Vagina (tissue), 2 donors: ENCODE measurements at places on chromosomes 4 and X.

DNA sequence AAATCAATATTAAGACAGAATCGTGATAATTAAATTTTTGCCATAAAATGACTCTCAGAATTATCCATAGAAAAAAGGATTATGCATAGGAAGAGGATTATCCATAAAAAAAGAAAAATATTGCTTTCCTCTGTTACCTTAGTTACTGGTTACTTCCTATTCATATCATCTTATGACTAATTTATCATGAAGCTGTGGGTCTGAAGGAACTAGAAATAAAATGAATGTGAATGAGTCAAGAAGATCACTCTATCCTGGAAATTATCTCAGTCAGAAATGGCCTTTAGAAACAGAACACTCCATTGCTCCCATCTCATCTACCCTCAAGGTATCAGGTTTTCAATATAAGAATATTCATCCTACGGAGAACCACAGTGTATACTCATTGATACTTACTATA is 19.4 kb downstream of the RPS6KA6 start:
- no peak for DNase-seq

DNA sequence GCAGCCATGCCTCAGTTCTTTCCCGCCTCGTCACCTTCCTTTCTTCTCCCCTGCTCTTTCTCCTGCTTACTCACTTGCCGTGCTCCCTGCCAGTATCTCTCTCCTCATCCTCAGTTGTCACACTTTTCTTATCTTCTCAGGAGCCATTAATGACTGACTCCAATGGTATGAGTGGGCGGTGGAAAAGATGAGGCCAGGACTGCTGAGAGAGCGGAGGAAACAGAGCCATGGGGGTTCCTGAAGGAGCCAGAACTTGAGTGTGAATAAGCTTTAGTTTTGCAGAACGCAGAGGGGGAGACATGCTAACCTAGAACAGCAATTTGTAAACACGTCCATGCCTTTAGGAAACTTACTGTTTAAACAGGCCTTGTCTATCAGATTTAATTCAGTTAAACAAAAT is 126.5 kb downstream of the CHIC2 start:
- no peak for DNase-seq

- no peak for DNase-seq
Measured at GRCh38 chrX:132209527-132209926, 9.7 kb downstream of the RAP2C start.

- DNase-seq = no peak
Measured at GRCh38 chr4:188986271-188986689, 847.0 kb downstream of the TRIML1 start.

GRCh38 chr4:115234405-115235093 is 121.1 kb upstream of the NDST4 start:
- no peak for DNase-seq

DNA sequence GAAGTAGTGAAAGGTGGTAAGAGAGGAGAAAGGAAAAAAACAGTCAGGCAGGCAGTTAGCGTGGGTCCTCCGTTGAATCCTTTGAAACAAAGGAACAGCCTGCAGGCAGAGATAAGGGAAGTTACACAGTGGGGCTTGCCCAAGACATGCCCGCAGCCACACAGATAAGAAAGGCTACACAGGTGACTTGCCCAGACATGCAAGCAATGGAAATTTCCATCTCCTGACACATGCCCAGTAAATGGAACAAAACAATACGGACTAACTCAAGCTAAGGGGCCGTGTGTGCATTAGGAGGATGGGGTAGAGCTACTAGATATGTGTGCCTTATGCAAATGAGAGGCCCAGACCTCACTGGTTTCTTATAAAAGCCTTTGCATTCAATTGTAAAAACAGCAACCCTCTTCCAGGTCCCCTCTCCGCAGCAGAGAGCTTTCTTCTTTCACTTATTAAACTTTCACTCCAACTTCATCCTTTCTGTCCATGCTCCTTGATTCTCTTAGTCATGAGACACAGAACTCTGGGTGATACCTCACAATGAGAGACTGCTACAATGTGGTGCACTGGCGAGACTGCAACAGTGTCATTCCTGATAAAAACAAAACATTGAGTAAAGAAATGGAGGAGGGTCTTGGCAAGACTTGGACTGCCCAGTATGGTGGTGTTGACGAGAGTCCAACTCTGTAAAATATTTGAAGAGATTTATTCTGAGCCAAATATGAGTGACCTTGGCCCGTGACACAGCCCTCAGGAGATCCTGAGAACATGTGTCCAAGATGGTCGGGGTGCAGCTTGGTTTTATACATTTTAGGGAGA is 997.4 kb upstream of the PRKX start:
- DNase-seq = no peak

DNA sequence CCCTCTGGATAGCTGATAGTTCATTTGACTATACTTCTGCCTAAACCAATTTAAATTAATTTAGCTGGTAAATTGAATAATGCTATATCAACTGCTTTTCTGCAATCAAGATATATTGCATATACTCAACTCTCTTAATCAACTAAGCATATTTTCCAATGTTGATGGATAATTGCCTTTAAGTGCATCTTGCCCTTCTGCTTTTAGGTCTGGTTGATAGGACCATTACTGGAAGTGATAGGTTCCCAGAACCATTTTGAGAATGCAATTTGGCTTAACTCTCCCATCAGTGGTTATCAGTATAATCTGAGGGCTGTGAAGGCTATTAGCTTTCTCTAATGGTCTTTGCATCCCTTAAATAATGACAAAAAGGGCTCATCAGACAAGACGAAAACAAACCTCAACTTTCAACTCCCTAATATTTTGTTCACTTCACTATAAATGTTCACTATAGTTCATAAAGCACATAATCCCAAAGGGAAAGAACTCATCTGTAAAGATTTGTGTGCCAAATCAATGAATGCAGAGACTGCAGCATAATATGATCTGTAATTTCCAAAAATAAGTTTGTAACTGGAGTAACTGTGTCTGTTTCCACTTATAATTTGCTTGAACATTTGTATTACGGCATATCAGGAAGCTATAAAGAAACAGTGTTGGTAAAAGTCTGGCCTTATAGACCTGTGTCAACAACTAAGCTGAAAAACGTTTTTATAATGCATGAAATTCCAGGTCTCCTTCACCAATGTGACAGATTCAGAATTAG is 273.6 kb downstream of the FBXO8 start:
- no peak for DNase-seq

DNA sequence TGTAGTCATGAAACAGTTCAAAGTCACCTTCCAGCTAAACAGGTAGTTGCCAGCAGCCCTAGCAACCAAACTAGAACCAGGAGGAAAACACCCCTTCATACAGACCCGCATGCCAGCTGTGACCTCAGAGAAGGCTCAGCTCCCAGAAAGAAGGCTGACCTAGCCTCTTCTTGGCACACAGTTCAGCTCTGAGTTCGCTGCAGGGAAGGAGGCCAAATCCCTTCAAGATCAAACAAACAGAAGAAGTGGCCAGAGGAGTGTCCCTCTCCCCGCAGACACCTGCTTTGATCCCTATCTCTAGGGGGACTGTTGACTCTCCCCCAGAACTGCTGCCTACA is 56.0 kb downstream of the HADH start:
- DNase-seq = no peak

DNA sequence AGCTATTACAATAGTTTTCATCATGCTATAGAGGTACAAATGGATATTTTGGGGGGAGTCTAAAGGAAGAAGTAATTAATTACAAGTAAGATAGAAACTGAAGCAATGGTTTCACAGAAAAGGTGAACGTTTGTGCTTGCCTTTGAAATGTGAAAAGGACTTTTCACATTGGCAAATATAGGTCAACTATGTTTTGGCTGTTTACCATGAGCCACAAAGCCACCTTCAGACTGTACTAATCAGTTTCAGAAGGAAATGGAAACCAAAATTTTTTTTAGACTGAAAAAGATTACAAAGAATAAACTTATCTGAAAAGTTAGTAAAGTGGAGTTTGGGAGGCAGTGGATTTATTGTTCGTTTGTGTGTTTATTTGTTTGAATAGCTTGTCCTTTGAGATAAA is 32.1 kb downstream of the SYTL5 start:
- DNase-seq = no peak

DNA sequence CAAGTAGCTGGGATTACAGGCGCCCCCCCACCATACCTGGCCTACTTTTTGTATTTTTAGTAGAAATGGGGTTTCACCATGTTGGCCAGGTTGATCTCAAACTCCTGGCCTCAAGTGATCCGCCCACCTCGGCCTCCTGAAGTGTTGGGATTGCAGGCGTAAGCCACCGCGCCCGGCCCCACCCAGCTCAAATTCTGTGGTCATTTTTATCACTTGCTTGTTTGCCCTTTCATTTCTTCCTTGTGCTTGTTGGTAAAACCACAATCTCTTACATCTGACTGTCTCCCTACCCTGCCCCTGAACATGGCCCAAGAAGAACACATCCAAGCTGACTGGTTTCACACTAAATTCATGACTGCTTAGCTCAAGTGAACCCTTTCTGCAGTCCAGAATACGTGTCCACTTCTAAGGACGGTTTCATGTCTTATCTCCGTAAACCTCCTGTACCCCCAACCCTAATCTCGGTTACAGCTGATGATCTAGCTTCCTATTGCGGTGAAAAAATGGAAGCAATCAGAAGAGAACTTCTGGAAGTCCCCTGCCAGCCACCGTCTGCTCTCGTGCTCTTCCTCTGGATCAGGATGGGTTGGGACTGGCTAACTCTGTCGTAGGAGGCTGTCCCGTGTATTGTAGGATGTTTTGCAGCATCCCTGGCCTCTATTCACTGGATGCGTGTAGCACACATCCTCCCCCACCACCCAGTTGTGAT is 5.4 kb upstream of the RS1 start:
- no peak for DNase-seq

- no peak for DNase-seq
Measured at GRCh38 chrX:39551762-39552161, 546.0 kb downstream of the BCOR start.

DNA sequence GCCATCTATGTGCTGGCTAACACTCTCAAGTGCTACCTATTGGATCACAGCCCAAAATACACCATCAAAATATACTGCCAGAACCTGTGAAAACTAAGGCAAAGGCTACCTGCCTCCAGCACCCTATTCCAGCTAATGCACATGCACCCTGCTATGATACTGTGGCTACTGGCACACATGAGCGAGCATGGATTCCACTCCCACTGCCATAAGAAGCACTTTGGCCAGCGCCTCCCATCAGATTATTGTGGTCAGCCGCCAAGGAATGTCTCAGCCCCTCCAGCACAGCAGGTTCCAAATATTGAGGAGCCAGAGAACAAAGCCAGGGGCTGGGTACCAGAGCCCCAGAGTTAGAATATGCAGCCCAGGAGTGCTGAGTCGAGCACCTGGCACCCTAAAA is 32.5 kb upstream of the TMPRSS11F start:
- DNase-seq = no peak

DNA sequence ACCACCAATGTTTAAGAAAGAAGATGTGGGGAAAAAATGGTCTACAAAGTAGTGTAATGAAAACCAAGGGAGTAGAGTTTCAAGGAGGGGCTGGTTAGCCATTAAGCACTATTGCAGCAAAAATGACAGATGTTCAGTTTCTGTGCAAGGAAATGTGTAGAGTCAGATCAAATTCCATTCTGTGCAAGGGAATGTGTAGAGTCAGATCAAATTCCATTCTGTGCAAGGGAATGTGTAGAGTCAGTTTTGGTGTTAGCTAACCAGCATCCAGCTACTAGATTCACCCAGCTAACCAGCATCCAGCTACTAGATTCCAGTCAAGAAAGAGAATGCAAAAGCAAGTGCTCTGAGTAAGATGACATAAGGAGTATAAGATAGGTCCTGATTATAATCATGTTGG is 208.8 kb downstream of the COX18 start:
- DNase-seq = no peak

GRCh38 chrX:112270991-112271390 is 188.4 kb upstream of the TRPC5 start:
- DNase-seq = no peak

DNA sequence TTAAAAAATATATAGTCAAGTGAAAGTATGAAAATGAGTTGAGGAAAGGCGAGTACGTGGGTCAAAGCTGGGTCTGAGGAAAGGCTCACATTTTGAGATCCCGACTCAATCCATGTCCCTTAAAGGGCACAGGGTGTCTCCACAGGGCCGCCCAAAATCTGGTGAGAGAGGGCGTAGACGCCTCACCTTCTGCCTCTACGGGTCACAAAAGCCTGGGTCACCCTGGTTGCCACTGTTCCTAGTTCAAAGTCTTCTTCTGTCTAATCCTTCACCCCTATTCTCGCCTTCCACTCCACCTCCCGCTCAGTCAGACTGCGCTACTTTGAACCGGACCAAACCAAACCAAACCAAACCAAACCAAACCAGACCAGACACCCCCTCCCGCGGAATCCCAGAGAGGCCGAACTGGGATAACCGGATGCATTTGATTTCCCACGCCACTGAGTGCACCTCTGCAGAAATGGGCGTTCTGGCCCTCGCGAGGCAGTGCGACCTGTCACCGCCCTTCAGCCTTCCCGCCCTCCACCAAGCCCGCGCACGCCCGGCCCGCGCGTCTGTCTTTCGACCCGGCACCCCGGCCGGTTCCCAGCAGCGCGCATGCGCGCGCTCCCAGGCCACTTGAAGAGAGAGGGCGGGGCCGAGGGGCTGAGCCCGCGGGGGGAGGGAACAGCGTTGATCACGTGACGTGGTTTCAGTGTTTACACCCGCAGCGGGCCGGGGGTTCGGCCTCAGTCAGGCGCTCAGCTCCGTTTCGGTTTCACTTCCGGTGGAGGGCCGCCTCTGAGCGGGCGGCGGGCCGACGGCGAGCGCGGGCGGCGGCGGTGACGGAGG is at the start of gene FMR1:
FMR1 (plus strand) TSS at position 728 of the 831 bp plus-strand sequence. CDS start 261 bp downstream, outside the sequence.
- DNase-seq = no peak

- DNase-seq = no peak
Measured at GRCh38 chr4:108979759-108980158, 216.9 kb upstream of the ETNPPL start.

DNA sequence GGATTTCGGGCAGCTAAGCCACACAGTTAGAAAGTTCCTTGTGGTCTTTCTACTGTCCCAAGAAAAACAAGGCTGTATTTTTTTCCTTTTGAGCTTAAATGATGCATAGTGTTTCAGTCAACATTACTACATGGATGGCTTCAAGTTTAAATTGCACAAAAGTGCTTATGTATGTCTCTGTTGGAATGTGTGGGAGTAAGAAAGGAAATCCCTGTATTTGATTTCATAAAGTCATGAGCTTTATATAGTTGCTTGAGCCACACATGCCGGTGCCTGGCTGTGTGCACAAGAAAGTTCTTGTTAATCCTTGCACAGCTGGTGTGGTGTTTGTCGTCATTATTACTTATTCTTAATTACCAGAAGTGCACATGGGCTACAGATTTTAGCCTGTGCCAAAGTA is 262.2 kb downstream of the ARHGAP10 start:
- no peak for DNase-seq

GRCh38 chr4:20364969-20365368 is 113.3 kb downstream of the SLIT2 start:
- no peak for DNase-seq

GRCh38 chrX:41025926-41026701 is 59.1 kb upstream of the USP9X start:
- DNase-seq = no peak

- no peak for DNase-seq
Measured at GRCh38 chr4:6617246-6617645, 23.2 kb upstream of the MRFAP1 start.
